ENCODE measurements at places on chromosomes 1 and 21.

DNA sequence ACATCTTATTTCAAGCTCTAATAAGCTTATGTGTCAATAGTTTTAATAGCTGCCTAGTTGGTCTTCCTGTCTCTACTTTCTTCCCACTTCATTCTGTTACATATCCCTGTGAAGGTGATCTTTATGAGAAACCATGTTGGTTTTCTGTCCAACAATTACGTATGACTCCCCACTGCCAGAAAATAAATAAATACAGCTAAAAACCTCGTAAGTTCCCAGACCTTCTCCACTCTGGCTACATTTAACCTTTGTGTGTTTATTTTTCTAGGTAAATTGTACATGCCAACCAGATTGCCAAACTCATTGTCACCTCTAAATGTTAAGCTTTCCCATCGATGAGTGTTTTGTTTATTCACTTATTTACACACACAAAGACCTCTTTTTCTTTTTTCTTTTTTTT, 147.2 kb downstream of the CRB1 start:
- no peak for DNase-seq

DNA sequence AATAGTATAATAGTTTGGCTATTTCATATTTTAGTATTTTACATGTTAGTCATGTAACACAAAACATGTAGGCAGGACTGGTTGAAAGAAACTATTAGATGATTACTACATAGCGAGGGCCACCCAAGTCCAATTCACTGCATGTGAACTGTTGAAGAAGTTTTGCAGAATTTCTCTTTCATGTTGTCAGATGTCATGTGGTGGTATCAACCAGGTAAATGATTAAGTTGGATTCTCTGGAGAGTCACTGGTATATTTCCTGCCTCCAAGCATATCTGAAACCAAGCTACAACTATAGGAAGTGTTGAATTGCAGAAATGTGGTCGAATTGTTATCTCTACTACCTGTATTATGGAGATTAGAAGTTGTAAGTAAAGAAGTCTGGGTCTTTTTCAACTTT, 137.8 kb upstream of the DPYD start:
- DNase-seq = no peak

- DNase-seq = no peak
These were observed 20.9 kb downstream of the URB1 start for GRCh38 chr21:32371913-32372314.

DNA sequence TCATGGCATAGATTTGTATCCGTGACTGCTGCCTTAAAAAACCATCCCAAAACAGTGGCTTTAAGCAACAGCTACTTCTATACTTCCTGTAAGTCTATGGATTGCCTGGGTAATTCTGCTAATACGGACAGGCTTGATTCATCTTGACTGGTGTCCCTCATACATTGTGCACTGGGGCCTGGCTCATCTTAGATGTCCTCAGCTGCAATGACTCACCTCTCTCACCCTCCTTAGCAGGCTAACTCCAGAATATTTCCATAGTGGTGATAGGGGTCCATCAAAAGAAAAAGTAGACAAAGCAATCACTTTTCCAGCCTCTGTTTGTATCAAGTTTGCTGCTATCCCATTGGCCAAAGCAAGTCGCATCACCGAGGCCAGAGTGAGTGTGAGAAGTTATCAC, 409.1 kb upstream of the KAZN start:
- DNase-seq = no peak

DNA sequence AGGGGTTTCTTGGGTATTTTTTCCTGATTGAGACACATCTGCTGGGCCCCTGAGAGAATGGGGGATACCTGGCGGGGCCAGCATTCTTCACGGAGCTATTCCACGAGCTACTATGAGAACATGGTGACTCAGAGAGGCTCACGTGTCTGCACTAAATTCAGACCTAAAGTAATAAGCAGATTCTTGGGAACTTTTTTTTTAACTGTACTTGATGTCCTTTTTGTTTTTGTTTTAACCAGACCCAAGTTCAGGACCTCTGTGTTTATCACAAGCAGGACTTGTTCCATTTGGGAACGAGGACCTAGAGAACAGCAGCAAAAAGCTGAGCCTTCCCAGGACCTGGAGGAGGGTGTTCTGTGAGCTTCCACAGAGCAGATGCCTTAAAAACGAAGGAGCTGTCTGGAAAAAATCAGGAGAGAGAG, 44.0 kb downstream of the EVA1C start:
- DNase-seq = no peak

Measured in CD4-positive, alpha-beta T cell treated with Interleukin-2 at 100 ng/mL for 4 hours (primary cell).